CD4-positive, alpha-beta T cell (primary cell): ENCODE measurements at places on chromosomes 13 and 19.

GRCh38 chr19:49430678-49431329, 5.6 kb downstream of the GFY start:
- peak; percentile 48 for DNase-seq

DNA sequence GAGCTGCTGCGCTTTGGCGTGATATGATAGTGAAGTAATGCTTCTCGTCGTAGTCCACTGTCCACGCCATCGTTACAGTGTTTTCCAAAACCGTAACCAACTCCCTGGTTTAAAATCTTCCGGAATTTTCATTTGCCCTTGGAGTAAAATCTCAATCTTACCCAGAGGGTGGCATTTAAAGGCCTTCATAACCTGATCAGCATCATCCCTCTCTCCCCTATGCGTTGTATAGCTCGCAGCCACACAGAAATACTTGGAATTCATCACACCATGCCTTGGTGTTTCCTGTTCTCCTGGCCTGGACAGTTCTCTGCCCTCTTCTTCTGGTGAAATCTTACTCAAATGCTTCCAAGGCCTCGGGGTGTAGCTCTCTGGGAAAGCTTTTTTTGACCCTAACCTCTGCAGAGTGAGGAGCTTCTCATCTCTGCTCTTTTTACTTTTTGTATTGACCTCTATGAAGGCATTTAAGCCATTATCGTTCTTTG, 839 bp downstream of the MPHOSPH8 start:
- no peak for DNase-seq

GRCh38 chr13:21219036-21219381, 42.6 kb downstream of the MRPL57 start:
- no peak for DNase-seq

DNA sequence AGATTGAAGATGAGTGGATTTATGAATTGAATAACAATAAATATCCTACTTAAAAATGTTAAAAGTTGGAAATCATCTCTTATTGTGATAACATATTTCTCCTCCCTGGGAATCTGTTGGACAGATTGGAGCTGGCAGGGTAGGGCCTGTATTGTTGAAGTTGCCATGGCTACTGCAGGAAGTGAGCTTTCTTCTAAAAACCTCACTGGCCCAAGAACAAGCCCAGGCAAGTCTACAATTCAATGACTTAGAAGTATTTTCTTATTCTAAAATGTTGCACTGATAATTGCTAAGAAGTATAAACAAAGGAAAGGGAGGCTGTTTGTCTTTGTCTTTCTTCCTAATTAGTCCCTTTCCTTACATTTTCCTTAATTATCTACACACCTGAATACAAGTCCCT, 112.1 kb downstream of the DLEU7 start:
- no peak for DNase-seq

- no peak for DNase-seq
Observed at GRCh38 chr13:105773863-105774538, 761.5 kb downstream of the EFNB2 start.

DNA sequence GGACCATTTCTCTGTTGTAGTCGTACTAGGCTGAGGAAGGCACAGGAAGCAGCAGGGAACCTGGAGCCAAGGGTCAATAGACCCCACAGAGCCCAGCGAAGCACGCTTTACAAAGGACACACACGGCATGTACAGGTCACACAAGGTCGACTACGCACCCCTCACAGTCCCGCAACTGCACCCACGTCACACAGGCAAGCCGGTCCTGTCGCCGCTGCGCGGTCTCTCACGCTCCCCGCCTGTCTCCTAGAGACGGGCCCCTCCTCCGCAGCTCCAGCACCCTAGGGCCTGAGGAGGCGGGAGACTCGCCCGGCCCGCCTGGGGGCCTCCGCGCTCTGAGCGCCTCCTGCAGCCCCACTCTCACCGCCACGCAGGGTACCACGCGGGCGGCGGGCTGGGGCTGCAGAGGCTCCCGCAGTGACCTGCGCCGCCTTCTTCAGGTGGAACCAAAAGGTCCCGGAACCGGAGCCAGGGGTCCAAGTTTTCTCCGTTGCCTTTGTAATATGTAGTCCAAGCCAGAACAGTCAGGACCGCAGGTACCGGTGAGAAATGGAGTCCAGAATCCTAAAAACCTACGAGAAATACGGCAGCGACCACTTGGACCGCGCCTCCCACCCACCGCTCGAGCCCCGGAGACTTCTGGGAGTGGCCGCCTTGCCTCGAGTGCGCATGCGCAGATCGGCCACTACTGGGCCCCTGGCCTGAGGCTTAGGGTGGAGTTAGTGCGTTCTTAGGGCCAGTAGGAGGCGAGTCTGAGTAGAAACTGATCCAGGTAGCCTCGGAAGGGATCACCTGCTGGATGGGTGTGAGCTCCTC, at the start of gene ZNF607:
Gene ZNF607 (minus strand): TSS at position 651 of the 816 bp plus-strand sequence. CDS start 8,143 bp downstream, outside the sequence.
- peak; percentile 79 for DNase-seq

DNA sequence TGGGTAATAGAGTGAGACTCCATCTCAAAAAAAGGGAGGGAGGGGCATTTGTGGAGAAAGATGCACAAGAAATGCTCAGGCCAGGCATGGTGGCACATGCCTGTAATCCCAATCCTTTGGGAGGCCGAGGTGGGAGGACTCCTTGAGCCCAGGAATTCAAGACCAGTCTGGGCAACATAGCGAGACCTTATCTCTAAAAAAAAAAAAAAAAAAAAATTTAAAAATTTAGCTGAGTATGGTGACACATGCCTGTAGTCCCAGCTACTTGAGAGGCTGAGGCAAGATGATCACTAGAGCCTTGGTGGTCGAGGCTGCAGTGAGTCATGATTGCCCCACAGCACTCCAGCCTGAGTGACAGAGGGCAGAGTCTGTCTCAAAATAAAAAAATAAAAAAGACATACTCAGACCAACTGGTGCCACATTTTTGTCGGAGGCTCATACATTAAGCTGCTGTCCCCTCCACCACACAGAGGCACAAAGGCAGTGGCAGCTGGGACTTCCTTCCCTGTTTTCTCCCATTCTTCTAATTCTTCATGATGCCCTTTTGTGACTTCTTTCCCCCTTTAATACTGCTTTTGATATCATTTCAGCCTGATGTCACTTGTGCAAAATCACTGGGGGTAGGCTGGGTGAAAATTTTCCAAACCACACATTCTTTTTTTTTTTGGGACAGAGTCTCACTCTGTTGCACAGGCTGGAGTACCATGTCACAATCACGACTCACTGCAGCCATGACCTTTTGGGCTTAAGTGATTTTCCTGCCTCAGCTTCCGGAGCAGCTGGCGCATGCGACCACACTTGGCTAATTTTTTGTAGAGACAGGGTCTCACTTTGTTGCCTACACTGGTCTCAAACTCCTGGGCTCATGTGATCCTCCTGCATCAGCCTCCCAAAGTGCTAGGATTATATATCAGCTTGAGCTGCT, 26.8 kb upstream of the CXCL17 start:
- DNase-seq = no peak

GRCh38 chr19:54335979-54336892, 2.7 kb downstream of the LILRA4 start:
- no peak for DNase-seq

- DNase-seq = no peak
Observed at GRCh38 chr19:1136201-1136600, 32.4 kb downstream of the GPX4 start.

DNA sequence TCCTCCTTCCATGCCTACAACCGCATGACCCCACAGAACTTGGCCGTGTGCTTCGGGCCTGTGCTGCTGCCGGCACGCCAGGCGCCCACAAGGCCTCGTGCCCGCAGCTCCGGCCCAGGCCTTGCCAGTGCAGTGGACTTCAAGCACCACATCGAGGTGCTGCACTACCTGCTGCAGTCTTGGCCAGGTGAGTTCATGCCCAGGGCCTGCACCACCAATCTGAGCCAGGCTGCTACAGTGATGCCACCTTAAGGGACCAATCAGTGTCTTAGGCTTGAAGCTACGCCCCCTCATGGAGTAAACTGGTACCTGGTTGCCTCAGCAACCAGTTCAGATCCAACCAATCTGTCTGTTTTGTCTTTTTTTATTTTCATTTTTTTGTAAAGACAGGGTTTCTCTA, 5.2 kb downstream of the SYDE1 start:
- DNase-seq = no peak

DNA sequence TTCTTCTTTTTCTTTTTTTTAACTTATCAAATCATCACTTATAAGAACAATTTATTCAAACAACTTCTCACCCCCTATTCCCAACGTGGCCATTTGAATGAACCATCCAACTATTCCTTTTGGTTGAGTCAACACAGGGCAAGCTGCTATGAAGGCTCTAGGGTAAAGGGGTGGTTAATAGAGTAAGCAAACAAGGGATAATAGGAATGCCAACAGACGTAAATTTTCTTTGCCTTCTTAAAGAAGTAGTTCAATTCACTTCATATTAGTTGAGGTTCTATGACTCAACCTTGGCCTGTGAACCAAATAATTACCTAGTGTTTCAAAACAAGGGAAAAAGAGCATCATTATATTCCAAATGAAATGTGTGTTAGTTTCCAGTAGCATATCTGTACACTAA, 1383.8 kb upstream of the SLC10A2 start:
- DNase-seq = no peak

DNA sequence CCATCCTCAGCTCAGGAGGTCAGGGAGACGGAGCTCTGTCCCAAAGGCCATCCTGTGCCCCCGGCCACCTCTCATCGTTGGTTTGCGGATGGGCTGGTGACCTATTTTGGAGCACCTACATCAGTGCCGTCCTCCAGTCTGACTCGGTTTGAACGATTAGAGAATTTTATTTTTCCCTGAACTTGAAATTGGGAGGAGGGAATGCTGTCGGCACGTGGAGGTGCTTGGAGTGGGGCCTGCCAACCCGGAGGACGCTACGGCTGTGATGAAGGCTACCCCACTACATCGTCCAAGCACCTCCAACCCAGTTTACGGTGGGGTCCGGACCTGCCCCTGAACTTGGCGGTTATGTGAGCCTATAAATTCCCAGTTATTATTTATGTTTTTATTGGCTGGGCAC, 3.0 kb upstream of the ZNF554 start:
- no peak for DNase-seq

- no peak for DNase-seq
Observed at GRCh38 chr19:14317157-14317556, 64.1 kb upstream of the ADGRE5 start.

DNA sequence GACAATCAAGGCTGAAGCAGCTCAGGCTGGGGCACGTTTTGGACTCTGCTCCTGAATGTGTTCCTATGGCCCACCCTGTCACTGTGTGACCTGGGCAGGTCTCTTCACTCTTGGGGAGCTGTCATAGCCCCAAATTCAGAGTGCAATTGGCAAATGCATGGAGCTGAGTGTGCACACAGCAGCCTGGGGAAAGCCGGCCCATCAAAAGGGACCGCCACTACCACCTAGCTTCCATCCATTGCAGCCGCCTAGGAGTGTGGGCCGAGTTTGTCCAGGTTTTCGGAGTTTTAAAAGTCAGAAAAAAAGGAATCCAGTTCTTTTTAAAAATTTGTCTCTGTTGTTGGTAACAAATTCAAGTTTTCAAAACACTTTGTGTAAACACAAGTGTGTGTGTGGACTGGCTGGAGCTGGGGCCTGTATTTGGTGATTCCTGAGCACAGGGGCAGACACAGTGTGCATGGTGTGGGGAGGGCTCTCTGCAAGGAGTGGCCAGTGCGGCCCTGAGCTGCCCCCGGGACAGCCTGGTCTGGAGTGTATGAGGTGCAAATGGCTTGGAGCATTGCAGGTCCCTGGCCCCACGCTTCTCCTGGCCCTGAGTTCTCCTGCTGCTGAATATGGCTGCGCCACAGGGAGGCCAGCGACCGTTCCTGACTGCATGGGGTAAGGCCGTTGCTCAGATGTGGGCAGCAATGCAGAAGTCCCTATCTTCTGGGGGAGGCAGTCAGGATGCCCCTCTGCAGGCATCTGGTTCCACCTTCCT, 13.2 kb upstream of the ZNF536 start:
- no peak for DNase-seq

DNA sequence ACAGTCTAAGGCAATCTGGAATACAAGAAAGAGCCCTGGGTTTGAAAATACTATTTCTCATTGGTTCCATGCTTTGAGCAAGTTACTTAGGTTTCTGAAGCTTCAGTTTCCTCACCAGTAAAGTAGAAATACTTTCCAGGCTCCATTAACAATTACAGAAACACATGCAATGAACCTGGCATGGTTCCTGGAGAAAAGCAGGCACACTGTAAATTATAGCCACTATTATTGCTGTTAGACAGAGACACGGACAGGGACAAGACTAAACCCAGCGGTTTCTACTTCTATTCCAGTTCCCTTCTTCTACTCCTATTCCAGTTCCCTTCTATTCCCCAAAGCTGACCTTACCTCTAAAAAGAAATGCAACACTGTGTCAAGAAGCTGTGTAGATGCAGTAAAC, 41.2 kb downstream of the MIPEP start:
- DNase-seq = no peak

DNA sequence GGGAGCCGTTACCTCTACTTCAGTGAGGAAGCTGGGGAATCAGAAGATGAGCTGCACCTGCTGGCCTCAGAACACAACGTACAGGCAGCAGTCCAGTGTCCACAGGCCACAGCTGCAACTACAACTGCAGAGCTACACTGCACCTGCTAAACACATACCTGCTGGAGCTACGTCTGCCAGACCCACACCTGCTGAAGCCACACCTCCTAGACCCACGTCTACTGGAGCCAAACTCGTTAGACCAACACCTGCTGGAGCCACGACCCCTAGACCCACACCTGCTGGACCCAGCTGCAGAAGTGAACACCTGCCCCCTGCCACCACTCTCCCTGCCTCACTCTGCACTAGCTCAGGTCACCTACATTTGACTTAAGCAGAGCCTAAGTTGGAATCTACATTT, 169.9 kb downstream of the USP12 start:
- DNase-seq = no peak

GRCh38 chr13:33057019-33057780, 41.0 kb downstream of the KL start:
- DNase-seq = no peak

GRCh38 chr13:95793018-95793555, 116.1 kb downstream of the DNAJC3 start:
- no peak for DNase-seq

DNA sequence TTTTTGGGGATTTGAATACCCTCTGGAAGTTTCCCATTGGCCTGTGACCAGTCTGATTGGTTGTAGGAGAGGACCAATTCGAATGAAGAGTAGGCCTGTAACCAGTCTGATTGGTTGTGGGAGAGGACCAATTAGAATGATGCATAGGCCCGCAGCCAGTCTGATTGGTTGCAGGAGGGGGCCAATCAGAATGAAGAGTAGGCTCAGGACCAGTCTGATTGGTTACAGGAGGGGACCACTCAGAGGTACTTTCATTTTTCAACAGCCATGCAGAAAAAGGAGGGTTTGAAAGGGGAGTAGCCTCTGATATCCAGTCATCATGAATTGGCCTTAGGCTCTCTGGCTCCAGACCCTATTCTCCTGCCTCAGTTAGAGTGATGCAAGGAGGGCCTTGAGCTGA, 30.4 kb upstream of the SLC1A5 start:
- no peak for DNase-seq

- DNase-seq = no peak
Observed at GRCh38 chr13:90177512-90177911, 1170.0 kb upstream of the MIR17HG start.

- peak; percentile 62 for DNase-seq
Observed at GRCh38 chr19:11446652-11447301, 11.3 kb downstream of the PRKCSH start.

GRCh38 chr13:50843257-50844083, at the start of gene DLEU7:
DLEU7 (minus strand) TSS chr13:50843692; CDS start chr13:50843646, 46 bp downstream.
- no peak for DNase-seq

GRCh38 chr13:27171244-27171826, at the start of gene USP12:
USP12 (minus strand) TSS chr13:27171811; CDS start chr13:27171639, 172 bp downstream.
- peak; percentile 39 for DNase-seq
